ENCODE measurements at places on chromosomes 2 and 18. TPM values are rescaled to one million over a fixed set of nuclear protein-coding genes. Genes with fewer than 3 reads are reported as not detected.

GPR35 gene
- total RNA-seq = 1.5 TPM

ELAC1 gene
- total RNA-seq = 6.5 TPM

SERPINB10 gene
- 0.29 TPM for total RNA-seq

HNMT gene
- total RNA-seq = 100 TPM

LRP1B gene
- total RNA-seq = not detected

C2orf92 gene
- 2.5 TPM for total RNA-seq

CREB1 gene
- total RNA-seq = 32.1 TPM

MAP2 gene
- 2.2 TPM for total RNA-seq

GNLY gene
- total RNA-seq = not detected

CHRNA1 gene
- not detected for total RNA-seq

PDE1A gene
- 42.0 TPM for total RNA-seq

CNRIP1 gene
- 46.3 TPM for total RNA-seq

TCF23 gene
- not detected for total RNA-seq

ASB18 gene
- under 0.01 TPM for total RNA-seq

GALR1 gene
- total RNA-seq = not detected

AKAIN1 gene
- not detected for total RNA-seq

CCDC141 gene
- not detected for total RNA-seq

SP3 gene
- total RNA-seq = 122 TPM

FNDC4 gene
- 21.4 TPM for total RNA-seq

CRYGD gene
- not detected for total RNA-seq
